GM13977 (cell line): ENCODE measurements at places on chromosomes 1 and 21.

- DNase-seq, result no peak
These were observed 173.9 kb downstream of the RWDD3 start for GRCh38 chr1:95407886-95408291.

DNA sequence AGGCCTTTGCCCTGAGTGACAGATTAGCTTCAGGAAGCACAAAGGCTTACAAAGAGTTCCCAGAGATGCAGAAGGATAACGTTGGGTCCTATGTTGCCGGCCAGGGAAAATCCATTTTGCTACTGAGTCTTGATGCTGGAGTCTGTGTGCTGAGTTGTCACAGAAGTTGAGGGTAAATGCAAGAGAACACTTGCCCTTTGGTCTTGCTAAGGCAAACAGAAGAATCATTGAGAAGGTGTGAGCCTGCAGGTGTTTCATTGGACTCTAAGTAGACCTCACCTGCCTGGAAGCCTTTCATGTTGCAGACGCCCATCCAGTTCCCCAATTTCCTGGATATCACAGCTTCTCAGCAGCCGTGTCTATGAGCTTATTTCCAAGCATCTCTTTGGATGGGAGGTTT, 105.2 kb downstream of the PCP4 start:
- no peak for DNase-seq

DNA sequence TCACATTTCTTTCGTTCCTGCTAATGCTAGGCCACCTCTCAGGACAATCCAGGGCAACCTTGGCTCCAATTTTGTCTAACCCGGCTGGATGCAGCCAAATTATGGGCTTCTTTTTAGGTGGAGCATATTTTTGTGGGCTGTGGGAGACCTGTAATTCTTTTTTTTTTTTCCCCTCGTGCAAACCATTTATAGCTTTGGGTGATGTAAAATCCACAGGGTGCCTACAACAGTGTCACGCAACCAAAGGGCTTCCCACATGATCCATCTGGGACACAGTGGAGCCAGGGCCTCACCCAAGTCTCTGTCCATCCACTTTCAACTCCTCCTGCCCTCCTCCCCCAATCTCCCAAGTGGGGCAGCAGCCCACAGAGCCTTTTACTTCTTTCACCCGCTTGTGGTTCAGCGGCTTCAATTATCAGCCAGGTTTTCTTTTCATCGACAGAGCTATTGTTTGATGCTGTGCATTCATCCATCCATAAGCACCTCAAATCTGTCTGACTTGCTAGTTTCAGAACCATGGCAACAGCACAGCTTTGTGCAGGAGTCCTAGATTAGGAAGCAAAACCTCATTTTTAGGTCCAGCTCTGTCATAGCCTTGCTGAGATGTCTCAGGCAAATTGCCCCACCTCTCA, 10.0 kb upstream of the OVAAL start:
- DNase-seq, result no peak

- no peak for DNase-seq
These were observed 437.9 kb downstream of the MRPL39 start for GRCh38 chr21:25169370-25169769.

GRCh38 chr1:3227893-3228292, 158.9 kb downstream of the PRDM16 start:
- no peak for DNase-seq

DNA sequence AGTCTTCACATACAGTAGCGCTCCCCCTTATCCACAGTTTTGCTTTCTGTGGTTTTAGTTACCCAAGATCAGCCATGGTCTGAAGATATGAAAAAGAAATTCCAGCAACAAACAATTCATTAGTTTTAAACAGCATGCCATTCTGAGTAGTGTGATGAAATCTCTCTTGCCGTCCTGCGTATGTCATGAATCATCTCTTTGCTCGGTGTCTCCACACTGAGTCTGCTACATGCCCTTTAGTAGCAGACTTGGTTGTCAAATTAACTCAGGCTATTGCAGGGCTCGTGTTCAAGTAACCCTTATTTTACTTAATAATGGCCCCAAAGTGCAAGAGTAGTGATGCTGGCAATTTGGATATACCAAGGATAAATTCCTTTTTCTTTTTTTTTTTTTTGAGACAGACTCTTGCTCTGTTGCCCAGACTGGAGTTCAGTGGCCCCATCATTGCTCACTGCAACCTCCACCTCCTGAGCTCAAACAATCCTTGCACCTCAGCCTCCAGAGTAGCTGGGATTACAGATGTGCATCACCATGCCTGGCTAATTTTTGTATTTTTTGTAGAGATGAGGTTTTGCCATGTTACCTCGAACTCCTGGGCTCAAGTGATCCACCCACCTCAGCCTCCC, 22.6 kb downstream of the PHACTR4 start:
- DNase-seq, result no peak

GRCh38 chr1:21490774-21491487, 18.3 kb upstream of the ALPL start:
- no peak for DNase-seq

DNA sequence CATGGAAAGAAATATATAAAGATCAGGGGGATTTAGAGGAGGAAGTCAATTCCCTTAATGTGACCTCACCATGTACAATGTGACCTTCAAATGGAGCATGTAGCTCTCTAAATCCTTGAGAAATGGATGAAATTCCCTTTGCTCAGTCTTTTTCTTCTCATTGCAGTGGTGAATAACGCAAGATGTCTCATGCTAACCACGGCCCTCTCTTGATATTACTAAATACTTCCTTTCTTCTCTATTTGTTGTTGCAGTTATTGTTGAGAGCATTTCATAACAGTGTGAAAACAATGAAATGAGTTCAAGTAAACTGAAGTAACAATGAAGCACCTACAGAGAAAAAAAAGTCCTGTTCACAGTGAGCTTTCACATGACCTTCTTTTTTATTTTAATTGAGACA, 55.6 kb downstream of the ZNF281 start:
- DNase-seq, result peak; percentile 33

GRCh38 chr1:195701149-195701548, 907.1 kb downstream of the KCNT2 start:
- no peak for DNase-seq

GRCh38 chr1:233034836-233035235, 84.4 kb downstream of the NTPCR start:
- DNase-seq, result no peak

DNA sequence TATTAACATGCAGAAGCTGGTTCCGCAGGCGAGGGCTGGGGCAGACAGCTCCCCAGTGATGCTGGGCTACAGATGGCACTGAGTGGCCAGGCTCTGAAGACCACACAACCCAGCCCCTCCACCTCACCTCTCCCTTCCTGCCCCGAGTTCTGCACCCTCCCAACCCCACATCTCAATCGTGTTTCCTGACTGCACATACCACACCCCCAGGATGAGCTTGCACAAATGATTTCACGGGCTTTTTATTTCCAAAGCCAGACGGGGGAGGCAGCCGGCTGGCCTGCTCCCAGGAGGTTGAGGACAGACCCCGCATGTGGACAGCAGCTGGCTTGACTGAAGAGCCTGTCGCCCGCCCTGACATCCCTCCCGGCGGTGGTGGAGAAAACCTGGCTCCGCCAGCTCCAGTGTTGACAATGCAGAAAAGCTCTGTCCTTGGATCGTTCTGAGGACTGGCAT, 21.4 kb upstream of the ALDH4A1 start:
- no peak for DNase-seq

DNA sequence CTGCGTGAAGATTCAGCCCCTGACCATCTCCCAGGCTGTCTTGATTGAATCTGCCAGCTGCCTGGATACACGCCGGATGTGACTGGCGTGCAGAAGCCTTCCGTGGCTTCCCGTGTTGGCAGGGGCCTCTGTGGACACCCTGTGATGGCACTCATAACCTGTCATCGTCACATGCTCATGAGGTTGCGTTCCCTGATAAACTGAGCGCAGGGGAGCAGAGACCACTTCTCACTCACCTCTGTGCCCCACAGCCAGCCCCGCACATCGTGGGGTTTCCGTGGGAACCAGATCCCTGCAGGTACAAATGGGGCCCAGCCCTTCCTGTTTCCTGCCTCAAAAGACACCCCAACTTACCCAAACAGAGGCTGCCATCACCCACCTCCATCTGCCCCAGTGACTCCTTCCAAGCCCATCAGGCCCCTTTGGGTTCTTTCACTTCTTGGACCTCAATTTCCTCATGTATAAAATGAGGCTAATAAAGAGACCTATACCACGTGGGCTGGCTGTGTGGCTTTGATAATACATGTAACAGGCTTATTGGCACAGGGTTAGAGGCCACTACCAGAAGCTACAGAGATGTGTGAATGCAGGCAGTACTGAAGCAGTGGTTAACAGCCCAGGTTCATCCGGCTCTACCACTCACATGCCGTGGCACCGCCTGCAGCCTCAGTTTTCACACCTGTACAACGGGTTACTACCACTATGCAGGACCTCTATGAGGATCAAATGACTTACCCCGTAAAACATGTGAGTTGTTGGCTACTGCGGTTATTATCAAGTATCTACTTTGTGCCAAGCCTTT, 23.6 kb downstream of the HTR6 start:
- no peak for DNase-seq

DNA sequence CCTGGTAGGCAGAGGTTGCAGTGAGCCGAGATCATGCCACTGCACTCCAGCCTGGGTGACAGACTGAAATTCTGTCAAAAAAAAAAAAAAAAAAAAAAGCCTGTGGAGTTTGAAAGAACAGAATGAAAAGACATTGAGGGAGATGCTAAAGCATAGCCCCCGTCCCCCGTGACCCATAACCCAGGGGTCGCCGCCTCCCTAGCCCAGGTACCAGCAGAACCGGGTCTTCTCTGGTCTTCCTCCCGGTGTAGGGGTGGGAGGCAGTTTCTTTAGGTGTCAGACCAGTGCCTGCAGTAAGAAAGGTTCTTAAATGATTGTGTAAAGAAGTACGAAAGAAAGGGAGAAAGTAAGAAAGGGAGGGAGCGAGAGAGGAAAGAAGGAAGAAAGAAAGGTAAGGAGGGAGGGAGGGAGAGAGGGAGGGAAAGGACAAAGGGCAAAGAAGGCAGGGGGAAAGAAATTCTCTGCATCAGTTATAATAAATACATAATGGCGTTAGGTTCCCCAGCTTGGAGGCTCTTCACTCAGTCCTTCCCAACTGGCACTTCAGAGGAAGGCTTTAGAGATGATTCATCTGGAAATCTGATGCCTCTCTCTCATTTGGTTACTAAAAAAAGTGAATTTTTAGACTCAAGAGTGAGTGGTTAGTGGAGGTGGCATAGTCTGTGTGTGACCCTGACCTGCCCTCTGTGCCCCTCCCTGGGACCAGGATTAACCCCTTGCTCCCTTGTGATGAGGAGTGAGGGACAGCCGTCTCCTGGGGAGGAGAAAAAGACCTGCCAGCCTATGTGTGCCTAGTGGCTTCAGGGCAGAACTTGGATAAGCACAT, 1.1 kb downstream of the IL24 start:
- DNase-seq, result no peak

GRCh38 chr1:75727571-75727970, 3.1 kb downstream of the ACADM start:
- no peak for DNase-seq

DNA sequence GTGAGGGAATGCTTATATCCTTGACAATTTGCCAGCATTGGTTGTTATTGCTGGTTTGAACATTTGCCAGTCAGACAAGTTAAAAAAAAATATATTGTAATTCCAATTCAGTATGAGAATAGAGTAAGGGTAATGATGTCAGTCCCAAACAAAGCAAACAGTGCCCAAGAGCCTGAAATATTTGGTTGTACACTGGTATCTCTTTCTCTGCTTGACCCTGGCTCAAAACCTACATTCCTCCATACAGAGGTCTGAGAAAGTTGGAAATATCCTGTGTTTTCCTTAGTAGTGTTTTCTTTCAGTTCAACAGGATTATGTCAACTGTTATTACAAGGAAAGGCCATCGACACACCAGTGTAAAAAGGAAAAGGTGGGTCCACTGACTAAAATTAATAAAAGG, 145.6 kb downstream of the MRPL39 start:
- DNase-seq, result no peak

DNA sequence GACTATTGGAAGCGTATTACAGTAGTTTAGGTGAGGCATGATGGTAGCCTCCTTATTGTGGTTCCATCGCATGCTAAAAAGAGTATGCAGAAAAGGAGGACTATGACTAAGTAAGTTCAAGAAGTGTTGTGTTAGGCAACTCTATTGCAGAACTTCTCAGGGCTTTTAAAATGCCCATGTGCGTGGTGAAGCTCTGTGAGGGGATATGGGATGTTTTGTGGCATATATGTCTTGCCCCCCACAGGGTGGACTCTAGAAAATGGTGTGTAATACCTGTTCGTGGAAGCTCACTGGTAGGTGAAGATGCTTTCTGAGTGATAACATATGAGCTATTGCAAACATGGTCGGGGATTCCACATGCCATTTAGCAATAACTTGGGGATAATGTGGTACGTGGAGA, 31.7 kb downstream of the MAN1A2 start:
- DNase-seq, result no peak

GRCh38 chr21:34942911-34943310, 106.2 kb downstream of the RUNX1 start:
- DNase-seq, result no peak

DNA sequence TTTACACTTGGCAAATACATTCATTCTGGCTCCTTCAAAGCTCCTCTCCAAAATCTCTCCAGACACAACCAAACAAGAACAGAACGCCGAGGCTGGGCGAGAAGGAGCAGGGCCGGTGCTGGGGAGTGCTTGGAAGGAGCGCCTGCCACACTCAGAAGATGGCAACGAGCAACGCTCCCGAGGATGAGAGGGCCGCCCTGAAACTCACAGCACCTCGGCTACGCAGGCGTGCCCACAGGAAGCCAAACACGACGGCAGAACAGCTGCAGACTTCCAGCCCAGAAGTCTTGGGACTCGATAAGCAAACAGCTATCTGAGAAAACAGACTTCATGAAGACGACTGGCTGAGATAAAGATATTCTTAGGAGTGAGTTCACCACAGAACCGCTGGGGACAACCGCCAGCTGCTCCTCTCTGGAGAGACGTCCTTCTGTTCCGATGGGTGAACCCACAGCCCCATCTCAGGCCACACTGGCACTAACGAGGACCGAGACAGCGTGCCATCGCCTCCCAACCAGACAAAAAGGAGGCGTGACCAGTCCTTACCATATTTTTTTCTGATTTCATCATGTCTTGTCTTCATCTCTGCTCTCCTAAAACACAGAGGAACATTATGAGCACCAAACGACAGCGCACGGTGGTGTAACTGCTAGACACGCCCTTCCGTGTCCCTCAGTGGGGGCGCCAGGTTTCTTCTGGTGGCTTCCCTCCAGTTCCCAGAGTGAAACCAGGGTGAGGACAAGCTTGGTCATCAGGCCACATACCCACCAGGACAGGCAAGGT, 18.6 kb downstream of the PTTG1IP start:
- no peak for DNase-seq

GRCh38 chr1:110321045-110321444, 18.1 kb upstream of the RBM15 start:
- no peak for DNase-seq
